ENCODE measurements at places on chromosomes 3 and 15.

- DNase-seq, result no peak
These were observed 115.8 kb upstream of the PLCL2 start for GRCh38 chr3:16768956-16769355.

DNA sequence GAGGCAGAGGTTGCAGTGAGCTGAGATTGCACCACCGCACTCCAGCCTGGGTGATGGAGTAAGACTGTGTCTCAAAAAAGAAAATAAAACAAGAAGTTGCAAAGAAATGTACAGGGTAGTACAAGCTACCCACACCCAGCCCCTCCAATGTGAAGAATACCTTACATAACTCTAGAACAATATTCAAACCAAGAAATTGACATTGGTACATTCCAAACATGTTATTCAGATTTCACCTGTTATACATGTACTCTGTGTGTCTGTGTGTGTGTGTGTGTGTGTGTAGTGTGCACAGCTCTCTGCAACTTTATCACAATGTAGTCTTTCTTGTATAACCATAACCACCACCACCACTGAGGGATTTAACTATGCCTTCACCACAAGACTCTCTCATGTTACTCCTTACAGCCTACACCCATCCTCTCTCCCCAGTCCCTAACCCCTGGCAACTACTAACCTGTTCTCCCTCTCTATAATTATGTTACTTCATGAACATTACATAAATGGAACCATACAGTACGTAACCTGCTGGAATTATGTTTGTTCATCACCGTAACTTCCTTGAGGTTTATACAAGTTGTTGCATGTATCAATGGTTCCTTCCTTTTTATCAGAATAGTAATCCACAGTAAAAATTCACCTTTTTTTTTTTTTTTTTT lies 16.2 kb upstream of the TJP1 start:
- no peak for DNase-seq

GRCh38 chr3:66442254-66443117 lies 58.3 kb downstream of the LRIG1 start:
- no peak for DNase-seq

GRCh38 chr3:57157545-57157944 lies 7.6 kb downstream of the IL17RD start:
- no peak for DNase-seq

DNA sequence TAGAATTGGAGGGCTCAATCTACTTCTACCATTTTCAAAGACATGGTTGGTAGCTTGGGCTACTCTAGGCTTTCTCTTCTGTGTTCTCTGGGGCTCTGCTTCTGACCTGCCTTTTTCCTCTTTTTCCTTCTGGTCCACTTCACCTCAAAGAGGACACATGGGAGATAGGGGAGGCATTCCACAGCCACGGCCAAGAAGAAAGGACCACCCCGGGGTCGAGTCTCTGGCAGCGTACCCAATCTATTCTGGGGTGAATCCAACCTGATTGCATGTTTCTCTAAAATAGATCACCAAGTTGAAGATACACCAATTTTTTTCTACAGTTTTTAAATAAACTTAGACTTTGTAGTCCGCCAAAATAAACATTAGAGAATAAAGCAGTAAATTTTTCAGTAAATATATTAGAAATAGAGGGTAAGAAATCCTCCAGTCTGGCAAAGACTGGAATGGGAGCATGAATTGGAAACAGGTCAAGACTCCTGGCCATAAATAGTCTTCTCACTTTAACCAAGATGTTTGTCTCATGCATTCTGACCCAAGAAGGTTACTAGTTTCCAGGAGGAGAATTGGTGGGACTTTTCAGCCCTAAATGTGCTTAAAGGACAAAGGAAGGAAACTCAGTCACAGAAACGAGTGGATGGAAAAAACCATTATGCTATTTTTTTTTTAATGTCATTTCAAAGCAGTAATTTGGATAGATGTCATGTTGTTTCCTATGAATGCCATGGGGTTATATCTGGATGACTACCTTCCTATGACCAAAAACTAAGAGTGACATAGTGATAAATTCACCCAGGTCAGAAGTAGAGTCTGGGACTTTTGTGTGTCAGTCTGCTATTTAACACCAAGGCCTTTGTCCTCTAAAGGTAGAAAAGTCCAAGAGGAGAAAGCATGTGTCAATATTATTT lies 71.3 kb upstream of the PHLDB2 start:
- DNase-seq, result no peak

GRCh38 chr3:171229173-171229572 lies 202.7 kb upstream of the SLC2A2 start:
- no peak for DNase-seq

DNA sequence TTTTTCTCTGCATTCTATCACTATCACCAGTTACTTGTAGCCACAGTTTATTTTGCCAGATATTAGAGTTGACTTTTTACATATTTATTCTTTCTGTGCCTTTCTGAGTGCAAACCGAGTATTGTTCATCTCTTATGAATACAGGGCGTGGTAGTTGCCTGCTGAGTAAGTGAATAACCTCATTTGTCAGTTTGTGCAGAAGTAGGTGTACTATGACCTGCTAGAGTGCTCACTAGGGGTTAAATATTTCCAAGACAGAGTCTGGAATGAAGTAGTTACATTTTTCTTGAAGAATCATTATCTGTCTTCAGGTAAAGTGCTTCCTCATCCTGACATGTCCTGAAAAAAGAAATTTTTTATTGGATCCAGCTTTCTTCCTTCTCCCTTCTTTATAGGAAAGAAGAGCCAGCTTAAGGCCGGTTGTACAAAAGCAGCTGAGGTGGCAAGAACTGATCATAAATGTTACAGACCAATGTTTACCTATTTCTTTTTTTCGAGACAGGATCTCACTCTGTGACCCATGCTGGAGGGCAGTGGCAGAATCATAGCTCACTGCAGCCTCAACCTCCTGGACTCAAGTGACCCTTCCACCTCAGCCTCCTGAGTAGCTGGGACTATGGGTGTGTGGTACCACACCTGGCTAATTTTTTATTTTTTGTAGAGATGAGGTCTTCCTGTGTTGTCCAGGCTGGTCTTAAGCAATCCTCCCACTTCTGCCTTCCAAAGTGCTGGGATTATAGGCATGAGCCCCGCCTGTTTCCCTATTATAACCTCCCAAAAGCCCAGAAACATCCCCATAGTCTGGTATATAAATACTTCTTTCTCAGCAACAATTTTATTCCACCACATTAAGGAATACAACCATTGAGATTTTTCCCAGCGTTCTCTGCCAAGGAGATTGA lies 182.5 kb downstream of the TPRG1 start:
- DNase-seq, result no peak

DNA sequence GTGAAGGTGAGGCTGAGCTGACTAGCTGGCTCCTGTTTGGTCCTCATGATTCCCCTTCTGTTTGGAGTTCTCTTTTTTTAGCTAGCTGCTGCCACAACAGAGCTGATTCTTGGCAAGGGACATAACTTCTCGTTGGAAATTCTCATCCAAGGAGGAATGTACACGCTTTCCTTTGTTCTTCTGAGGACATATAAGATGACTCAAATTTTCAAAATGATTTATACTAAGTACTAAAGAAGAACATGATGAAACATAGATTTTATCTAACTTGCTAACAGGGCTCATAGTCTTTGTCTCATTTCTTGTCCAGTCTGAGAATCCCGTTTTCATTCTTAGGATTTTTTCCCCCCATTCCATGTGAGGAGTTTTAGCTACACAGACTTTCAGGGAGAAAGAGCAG lies 2.9 kb upstream of the TFG start:
- DNase-seq, result no peak

DNA sequence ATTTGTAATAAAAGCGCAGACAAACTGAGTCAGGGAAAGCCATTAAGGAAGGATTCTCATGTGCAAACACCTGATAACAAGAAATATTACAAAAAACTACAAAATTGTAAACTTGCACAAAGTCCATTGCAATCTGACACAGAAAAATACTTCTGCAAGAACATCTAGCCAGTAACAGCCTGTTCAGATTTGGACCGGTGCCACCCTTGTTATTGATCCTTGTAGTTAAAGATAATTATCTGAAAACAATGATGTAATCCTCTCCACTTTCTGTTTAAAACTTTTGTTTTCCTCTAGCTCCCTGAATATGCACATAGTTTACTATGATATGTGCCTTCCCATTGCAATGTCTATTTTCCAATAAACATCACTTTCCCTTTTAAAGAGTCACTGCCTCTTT lies 1090.2 kb downstream of the PLOD2 start:
- DNase-seq, result no peak

- DNase-seq, result no peak
These were observed 17.2 kb downstream of the KLF13 start for GRCh38 chr15:31343831-31344230.

- no peak for DNase-seq
These were observed 33.0 kb downstream of the LSM3 start for GRCh38 chr3:14211621-14212020.

- no peak for DNase-seq
These were observed 38.1 kb downstream of the PLSCR2 start for GRCh38 chr3:146431240-146431639.

DNA sequence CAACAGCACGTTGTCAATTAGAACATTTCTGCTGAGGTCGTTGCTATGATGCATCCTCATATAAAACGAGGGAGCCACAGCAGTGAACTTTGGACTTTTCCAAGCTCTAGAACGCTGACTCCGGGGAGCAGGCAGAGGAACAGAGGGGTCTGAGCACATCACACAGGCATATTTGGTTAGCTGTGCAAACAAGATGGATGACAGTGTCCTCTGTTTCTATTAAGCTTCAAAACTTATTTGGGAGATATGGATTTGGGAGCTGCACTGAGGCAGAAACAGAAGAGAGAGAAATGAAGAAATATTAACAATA lies 278.0 kb upstream of the TBL1XR1 start:
- no peak for DNase-seq

GRCh38 chr15:59649603-59650002 lies 7.7 kb downstream of the GTF2A2 start:
- no peak for DNase-seq

DNA sequence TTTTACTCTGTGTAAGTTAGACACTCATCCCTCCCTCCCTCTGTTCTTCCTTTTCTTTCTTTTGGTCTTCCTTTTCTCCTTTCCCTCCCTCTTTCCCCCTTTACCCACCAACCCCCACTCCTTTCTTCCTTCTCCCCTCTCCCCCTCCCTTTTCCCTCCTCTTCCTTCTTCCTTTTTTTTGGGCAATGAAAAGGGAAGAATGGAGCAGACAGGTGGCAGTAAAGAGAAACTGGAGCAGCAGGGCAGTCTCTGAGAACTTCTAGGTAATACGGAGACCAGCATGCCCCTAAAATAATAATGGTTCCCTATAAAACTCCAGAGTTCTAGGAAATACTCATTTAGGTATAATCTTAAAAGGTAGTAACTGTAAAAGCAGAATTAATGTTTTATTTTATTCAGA lies 11.4 kb upstream of the GPR171 start:
- DNase-seq, result no peak

DNA sequence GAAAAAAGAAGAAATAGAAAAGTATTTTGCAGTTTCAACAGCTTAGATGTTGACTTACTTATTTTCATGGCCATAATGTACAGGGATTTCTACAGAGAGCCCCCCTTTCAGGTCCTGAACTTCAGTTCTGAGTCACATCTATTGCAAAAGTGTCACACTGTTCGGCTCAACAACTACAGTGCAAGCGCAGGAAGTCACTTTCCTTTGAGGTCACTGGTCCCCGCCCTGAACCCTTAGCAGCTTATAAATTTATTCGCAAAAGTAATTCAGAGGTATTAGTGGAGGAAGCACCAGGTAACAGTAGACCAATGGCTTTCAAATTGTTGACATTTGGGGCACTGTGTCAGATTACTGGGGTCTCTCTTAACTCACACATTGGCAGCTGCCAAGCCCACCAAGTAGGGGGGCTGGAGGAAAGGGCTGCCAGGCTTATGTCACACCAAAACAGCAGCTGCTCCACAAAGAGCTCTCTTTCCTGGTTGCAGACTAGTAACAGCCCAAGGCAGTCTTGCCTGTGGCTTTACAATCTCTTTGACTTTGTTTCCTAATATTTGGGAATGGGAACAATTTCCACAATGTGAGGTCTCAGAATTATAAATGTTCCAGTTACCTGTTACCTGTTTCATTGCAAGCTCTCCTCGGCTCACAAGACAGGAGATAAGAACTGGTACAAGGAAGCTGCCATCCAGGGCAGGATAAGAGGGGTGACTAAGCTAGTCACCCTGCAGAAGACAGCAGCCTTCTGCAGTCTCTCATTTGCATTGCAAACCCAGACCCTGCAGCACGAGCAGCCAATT lies 130.2 kb upstream of the STRIT1 start:
- DNase-seq, result no peak

DNA sequence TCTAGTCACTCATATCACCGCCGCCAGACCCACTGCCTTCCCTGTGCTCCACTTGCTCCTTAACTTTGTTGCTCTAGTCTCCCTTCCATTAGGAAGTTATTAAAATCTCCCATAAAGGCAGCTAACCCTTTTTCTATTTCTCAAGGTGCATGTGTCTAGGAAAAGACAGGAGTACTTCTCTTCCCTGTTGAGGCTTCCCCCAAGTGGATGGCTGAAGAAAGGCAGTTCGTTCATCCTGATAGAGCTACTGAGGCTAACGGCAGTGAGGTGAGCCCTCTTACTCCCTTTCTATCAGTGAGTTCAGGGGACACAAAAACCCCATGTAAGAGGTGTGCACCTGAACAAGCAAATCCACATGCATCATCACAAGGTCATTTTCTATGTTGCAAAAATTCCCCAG lies 397.8 kb downstream of the IGSF11 start:
- DNase-seq, result no peak

Data from activated CD4-positive, alpha-beta T cell treated with anti-CD3 and anti-CD28 coated beads for 24 hours (primary cell).